ENCODE measurements at places on chromosomes 3 and 15.

DNA sequence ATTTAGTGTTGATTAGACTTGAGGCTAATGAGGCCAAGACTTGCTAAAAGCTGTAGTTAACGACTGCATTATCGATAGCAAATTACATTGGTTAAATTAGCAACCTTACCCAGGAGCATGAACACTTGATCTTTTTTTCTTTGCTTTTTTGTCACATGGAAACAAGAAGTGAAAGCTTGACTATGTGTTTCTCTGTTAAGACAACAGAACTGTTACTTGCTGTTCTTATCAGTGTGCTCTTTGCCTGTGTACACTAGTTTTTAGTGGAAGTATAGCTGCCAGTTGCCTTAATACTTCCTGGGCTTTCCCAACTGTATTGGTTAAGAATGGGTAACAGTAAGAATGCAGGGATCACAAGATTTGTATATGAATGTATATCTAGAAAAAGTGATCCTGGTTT, 625.5 kb downstream of the NAALADL2 start:
- DNase-seq, result no peak

GRCh38 chr15:74120426-74120825, 10.0 kb upstream of the ISLR2 start:
- DNase-seq, result no peak

GRCh38 chr3:172320468-172320867, 127.8 kb downstream of the GHSR start:
- DNase-seq, result no peak

DNA sequence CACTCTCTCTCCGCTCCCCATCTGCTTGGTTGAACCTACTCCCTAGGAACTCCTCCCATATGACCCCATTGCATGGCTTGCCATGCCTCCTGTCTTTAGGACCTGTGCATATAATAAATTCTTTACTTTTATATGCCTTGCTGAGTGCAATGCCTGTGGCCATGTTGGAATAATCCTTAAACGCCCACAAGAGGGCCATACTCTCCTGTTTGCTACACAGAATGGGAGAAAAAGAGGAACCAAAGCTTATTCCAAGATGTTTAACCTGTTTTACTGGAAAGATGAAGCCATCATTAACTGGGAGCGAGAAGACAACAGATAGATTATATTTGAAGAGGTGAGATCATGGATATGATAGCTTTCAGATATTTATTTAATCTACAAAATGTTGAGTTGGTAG, 1097.8 kb downstream of the NAALADL2 start:
- DNase-seq, result peak; percentile 35

- DNase-seq, result peak; percentile 81
These were observed 14.4 kb upstream of the MRPS22 start for GRCh38 chr3:139329364-139329850.

GRCh38 chr15:40459391-40460015, 11.3 kb upstream of the CHST14 start:
- no peak for DNase-seq

- peak; percentile 12 for DNase-seq
These were observed 55.3 kb downstream of the ISL2 start for GRCh38 chr15:76391847-76392246.

- DNase-seq, result peak; percentile 19
These were observed 507.5 kb upstream of the TGFBR2 start for GRCh38 chr3:30098653-30099455.

- DNase-seq, result no peak
These were observed 1.2 kb upstream of the SHISA5 start for GRCh38 chr3:48505146-48505545.

DNA sequence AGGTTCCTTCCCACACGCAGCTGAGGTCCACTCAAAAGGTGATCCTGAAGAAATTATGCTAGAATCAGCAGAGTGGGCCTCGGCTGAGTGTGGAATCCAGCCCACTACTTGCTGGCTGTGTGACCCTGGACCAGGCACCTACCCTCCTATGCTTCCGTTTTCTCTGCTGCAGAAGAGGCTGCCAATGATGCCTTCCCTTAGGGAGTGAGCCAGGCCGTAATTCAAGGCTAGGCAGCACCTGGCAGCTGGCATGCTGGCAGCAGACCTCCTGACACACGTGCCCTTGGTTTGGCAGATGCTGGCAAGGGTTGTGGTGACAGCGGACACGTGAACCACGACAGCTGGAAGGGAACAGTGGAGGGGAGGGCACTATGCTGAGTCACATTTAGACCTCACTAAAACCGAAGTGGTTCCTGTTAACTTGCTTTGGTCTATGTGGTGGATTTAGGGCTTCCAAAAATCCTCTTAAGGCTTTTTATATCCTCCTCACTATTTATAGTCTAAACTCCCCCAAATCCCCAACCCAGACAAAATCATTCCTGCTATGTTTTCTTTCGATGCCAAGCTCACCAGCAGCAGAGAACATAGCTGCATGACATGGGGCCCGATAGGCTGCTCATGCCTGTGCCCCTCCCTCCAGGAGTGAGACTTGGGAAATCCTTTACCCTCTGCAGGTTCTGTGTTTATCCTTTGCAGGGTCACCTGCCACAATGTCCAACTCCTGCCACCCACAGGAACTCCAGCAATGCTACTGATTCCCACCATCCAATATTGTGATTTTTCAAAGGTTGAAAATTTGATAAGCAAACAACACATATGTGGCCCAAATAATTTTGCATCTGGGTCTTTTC, 10.6 kb upstream of the PCSK6 start:
- no peak for DNase-seq

DNA sequence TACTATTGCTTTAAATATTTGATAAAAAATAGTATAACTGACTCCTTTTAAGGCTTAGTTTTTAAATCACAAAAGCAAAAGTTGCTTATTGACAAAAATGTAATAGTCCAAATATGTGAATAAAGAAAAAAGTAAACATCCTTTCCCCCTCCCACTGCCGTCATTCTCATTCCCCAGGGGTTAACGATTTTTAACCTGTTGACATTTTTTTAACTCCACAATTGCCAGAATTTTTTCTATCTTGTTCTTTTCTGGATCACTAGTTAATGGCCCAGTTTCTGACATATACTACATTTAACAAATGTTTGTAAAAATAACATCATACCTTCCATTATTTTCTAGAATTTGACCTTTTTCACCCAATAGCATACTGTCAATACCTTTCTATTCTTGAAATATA, 60.6 kb upstream of the TCF12 start:
- no peak for DNase-seq

- DNase-seq, result no peak
These were observed 468.0 kb upstream of the IL12A start for GRCh38 chr3:159520638-159521037.

GRCh38 chr3:102536456-102536855, 101.6 kb downstream of the ZPLD1 start:
- DNase-seq, result peak; percentile 39

GRCh38 chr15:59940928-59941327, 63.2 kb upstream of the FOXB1 start:
- no peak for DNase-seq

DNA sequence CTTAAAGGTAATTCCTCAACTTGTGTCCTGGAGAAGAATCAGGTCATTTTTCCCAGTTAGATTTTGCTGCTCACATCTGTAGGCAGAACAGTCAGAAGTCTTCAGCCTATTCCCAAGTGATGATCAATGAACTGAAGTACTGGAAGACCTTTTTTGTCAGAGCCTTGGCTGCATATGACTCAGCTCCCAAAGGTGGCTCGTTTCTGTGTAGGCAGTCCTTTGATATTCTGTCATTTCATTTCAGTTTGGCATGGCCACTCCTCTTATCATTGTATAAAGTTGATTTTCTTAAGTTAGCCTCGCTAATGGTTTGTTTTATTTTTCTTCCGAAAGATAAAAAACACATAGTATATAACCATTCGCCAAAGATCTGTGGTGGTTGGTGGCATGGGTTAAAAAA, 90.7 kb downstream of the KLHL25 start:
- no peak for DNase-seq

DNA sequence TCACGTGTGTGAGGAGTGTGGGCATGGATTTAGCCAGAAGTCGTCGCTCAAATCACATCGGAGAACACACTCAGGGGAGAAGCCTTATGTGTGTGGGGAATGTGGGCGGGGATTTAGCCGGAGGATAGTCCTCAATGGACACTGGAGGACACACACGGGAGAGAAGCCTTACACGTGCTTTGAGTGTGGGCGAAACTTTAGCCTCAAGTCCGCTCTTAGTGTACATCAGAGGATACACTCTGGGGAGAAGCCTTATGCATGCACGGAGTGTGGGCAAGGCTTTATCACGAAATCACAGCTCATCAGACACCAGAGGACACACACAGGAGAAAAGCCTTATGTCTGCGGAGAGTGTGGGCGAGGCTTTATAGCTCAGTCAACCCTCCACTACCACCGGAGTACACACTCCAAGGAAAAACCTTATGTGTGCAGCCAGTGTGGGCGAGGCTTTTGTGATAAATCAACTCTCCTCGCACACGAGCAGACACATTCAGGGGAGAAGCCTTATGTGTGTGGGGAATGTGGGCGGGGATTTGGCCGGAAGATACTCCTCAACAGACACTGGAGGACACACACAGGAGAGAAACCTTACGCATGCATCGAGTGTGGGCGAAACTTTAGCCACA, 28.1 kb downstream of the ZNF589 start:
- DNase-seq, result no peak

DNA sequence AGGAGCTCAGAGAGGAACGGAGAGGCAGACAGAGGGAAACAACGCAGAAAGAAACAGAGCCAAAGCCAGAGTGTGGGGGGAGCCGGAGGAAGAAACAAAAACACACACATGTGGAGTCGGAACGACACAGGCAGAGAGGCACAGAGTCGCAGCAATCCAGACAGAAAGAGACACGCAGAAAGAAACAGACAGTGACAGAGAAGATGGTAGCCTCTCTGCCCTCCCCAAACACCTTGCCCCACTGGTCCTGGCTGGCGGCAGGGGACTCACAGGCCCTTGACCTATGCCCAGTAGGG, 1.7 kb downstream of the NCKIPSD start:
- DNase-seq, result no peak

- DNase-seq, result no peak
These were observed 2.2 kb downstream of the FAM174B start for GRCh38 chr15:92653366-92653765.

GRCh38 chr3:115428841-115429240, 194.5 kb upstream of the GAP43 start:
- peak; percentile 11 for DNase-seq

GRCh38 chr3:72613871-72614270, 234.4 kb downstream of the SHQ1 start:
- no peak for DNase-seq

- DNase-seq, result no peak
These were observed 18.8 kb downstream of the SCAP start for GRCh38 chr3:47456984-47457383.

DNA sequence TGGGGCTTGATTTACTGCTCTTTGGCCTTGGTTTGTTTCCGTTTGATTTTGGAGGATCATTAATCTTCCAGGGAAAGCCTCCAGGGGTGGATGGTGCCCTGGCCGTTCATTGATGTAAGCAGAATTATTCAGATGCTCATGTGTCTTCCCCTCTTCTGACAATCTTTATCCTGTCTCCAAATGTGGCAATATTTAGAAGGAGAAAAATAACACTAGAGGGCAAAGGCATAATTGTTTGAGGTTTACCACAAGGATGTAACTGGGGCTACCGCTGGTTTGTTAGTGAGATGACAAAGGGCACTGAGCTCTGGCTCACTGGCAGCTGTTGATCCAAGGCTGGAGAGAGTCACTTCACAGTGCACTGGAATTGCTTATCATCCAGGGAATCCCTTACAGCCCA, 18.2 kb upstream of the PLCL2 start:
- DNase-seq, result peak; percentile 82

DNA sequence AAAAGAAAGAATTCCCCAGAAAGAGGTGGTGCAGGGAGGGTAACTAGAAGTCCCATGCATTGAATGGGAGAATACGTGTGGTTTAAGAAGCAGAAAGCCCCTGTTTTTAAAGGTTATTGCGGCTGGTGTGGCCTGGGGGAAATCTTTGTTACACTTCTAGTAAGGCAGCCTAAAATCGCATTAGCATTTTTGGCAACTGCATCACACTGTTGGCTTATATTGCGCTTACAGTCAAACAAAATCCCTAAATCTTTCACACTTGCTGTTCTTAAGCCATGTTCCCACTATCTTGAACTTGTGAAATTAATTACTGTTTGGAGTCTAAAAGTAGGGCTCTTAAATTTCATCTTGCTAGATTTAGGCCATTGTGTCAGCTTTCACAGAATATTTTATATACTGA, 66.0 kb upstream of the GOLIM4 start:
- no peak for DNase-seq

- no peak for DNase-seq
These were observed 33.8 kb upstream of the COPB2 start for GRCh38 chr3:139423232-139423631.

GRCh38 chr3:30795176-30795575, 99.3 kb downstream of the GADL1 start:
- DNase-seq, result peak; percentile 11

DNA sequence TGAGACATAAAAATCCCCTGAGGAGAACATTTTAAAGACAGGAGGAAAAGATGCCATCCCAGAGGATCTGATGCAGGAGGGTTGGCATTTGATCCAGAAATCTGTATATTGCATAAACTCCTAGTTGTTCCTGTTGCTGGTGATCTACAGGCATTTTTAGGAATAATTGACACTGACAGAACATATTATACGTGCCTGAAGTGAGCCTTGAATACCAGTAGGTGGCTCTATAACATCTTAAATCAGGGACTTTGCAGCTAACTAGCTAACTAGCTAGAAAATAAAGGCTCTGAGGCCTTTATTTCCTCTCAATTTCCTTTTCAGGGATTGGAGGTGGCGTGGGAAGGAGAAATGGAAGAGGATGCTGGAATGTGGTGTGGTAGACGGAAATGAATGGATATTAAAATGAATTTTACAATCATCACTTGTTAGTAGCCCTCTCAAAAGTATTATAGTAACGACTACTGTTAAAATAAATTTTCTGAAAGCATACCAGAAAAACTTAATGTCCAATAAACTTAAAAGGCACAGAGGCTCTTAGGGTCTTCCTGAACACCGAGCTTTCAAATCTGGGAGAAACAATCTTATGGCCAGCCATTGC, 73.8 kb upstream of the ZBED2 start:
- peak; percentile 73 for DNase-seq

DNA sequence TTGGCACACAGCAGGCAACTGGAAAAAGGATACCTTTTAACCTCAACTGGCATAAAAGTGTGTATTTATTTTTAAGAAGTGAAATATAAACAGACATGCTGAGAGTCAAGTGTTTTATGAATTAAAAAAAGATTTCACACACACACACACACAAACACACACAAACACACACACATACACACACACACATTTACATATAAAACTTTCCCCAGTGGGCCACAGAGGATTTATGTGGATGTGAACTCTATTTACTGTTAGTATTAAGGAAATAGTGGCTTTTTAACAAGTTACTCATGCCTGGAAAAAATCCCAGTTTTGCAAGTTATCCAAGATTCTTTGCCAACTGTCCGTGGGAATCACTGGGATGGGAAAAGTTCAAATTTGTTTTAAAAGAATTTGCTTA, 725.9 kb upstream of the NR2F2 start:
- peak; percentile 96 for DNase-seq

Data from fibroblast of skin of scalp (primary cell).